PC-9 (cell line): ENCODE measurements at places on chromosomes 1 and 21.

GRCh38 chr1:9850442-9851162 lies 26.8 kb upstream of the CLSTN1 start:
- DNase-seq = no peak

DNA sequence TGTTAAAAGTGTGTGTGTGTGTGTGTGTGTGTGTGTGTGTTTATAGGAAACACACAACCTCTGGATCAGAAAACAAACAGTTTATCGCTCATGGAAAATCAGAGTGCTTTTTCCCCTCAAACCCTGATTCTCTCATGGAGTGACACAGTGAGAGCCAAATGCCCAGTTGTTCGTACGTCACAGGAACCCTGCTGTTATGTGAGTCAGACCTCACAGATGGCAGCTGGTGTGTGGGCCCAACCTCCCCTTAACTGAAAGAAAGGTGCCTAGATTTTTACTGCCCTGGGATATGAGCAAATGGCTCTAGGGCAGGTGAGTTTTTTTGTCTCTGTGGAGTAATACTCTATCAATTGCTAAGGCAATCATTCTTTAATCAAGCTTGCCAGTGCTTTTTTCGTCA lies 1788.1 kb downstream of the BRINP3 start:
- DNase-seq = no peak

- no peak for DNase-seq
Observed at GRCh38 chr1:15064217-15064929, 89.2 kb upstream of the TMEM51 start.

GRCh38 chr1:26320896-26321295 lies 3.1 kb downstream of the CD52 start:
- no peak for DNase-seq

- DNase-seq = no peak
Observed at GRCh38 chr21:36959020-36959835, 7.2 kb downstream of the HLCS start.

DNA sequence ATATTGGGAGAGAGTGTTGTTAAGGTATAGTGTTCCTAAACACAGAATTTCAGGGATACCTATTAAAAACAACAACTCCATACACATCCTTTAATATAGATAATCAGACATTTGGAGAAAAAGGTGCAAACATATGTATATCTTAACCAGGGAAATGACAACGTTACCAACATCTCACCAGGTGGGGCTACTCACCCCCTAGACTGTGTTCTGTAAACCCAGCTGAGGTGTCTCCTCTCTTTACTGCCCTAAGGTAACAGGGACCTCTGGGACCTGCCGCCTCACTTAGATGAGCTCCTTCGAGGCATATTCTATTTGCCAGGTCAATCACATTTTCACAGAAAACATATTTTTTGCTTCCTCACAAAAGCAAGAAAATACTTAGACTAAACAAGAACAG lies 13.4 kb downstream of the RRAGC start:
- DNase-seq = no peak

- DNase-seq = no peak
Observed at GRCh38 chr1:11764115-11764514, 2.1 kb downstream of the C1orf167 start.

DNA sequence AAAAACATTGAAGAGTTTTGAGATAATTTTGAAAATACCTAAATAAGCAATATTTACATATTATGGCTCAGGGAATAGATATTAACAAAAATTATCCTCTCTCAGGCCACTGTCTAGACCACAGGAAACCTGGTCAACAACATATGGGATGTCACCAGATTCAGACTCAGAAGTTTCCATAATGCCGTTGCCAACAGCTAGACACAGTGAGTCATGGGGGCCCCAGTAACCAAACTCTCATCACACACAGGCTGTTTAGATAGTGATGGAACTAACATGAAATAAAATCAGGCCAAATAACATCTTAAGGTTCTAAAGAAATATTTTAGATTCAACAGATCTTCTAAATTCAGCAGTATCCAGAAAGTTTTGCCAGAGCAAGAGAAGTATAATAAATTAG lies 681.7 kb upstream of the ADAMTS5 start:
- DNase-seq = no peak

- DNase-seq = no peak
Observed at GRCh38 chr1:232863544-232864275, 58.5 kb downstream of the MAP10 start.

DNA sequence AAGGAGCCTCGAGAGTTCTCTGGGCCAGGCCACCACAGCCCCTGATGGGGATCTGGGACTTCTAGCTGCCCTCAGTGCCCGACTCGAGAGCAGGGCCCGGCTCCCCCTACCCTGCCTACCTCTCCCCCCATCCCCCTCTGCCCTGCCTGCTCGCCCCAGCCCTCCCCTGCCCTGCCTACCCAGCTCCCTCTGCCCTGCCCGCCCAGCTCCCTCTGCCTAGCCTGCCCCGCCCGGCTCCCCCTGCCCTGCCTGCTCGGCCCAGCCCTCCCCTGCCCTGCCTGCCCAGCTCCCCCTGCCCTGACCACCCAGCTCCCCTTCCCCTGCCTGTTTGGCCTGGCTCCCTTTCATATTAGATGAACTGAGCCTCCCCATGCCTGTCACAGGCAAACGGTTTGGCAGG lies 117.4 kb upstream of the TMEM51 start:
- DNase-seq = no peak

- DNase-seq = peak; percentile 63
Observed at GRCh38 chr21:33655588-33656221, 13.4 kb downstream of the ITSN1 start.

DNA sequence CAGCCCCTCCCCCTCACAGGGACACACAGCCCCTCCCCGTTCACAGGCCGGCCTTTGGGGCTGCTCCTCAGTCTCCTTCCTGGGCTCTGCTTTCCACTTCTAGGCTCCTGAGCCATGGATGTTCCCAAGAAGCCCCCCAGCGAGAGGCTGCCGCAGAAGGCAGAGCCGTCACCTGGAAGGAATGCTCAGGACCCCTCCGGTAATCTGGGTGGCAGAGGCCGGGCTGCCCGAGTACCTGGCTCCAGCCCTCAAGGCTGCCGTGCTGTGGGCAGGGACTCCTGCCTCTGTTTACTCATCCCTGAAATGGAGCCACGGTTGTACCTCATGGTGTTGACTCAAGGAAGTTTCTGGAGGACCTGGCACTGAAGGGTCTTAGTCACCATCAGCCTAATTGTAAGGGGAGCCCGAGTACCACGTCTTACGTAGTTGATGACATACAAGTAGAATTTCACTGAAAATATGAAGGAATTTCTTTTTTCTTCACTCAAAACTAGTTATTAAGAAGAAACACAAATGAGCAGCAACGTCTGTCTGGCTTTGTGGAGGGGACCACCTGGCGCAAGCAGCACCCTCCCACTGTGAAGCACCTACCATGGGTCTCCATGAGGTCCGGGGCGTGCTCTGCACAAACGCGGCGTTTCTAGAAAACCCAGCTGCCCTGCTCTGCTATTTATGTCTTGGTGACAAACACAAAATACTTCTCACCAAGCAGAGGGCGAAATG lies 33.7 kb downstream of the PRDM15 start:
- no peak for DNase-seq

DNA sequence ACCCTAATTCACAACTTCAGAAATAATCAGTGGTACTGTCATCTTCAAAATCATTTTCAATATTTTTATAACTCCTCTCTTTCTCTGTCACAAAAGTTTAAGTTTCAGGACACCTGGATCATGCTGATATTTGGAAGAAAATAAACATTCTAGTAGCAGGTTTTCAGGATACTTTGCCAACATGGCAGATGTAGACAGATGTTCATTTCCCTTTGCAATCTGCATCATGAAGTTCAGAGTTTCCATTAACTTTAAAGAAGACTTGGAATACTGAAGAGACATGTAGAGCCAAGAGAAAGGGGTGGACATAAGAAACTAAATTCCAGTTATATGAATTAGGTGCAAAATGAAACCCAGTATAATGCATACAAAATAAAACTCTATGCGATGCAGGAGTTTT lies 218.1 kb downstream of the USH2A start:
- DNase-seq = no peak

GRCh38 chr1:42923367-42924081 lies 35.1 kb downstream of the SLC2A1 start:
- no peak for DNase-seq

DNA sequence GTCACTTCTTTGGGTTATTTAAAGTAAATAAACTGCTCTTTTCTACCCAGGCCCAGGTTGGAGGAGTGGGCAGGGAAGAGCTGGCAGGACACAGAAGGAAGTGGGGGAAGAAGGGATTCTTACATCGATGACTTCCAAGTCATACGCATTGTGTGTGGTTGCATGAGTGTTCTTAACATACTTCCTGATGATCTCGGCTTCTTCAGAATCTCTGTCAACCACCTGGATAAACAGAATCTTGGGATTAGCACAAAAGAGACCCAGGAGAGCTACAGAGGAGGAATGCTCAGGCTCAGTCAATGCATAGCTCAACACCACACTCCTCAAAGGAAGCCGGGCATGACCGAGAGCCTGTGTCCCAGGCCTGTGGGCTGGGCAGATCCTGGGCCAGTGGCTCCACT lies 42.1 kb downstream of the PARP1 start:
- DNase-seq = no peak

GRCh38 chr1:195738966-195739650 lies 869.1 kb downstream of the KCNT2 start:
- DNase-seq = no peak

- DNase-seq = no peak
Observed at GRCh38 chr1:13820055-13820454, 120.1 kb downstream of the PRDM2 start.

- DNase-seq = no peak
Observed at GRCh38 chr21:37196847-37197246, 70.3 kb downstream of the VPS26C start.

DNA sequence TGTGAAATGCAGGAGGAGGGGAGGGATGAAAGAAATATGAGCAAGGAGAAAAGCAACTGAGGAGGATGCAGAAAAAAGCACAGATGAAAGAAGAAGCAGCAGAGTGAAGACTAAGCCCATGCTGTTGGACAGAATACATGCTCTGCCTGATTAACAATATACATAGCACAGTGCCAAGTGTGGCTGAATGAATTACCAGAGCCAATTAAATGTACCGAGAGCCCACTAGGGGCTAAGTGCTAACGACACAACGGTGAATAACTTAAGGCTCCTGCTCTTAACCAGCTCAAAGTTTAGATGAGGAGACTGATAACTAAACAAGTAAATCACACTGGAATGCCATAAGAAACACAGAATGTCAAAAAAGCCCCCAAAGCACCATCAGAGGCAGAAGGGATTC lies 15.6 kb downstream of the CADM3 start:
- no peak for DNase-seq

DNA sequence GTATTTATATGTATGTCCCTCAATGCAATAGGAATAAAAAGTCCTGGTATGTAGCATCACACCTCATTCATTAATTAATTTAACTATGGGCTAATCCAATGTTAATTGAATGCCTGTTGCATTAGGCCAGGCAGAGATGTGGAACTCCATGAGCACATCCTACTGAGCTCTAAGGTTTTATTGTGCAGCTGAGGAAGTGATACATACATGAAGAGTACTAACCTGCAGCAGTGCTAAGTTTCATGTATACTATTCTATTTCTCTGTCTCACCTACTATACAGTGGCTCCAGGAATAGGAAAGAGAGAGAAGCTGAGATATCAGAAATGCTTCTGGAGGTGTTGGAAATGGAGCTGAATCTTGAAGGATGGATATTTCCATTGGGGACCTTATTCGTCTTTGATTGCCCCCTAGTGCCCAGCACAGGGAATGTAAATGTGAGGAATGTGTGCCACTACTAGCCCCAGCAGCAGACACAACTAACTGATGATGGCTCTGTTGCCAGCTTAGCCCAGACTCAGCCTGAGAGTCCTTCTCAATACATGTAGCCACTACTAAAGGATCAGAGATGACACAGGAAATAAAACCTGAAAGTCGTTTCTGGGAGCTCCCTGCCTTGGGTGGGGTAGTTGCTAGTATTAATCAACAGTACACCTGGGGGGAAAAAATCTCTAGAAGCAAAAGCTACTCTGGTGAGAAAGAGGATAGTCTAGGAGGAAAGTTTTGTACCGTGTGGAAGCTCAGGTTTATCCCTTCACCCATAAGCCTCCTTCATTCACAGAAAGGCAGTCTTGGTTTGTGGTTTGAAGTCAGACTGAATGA lies 173.3 kb upstream of the FOXD3 start:
- DNase-seq = peak; percentile 3

GRCh38 chr1:175005085-175005783 lies 5.5 kb downstream of the CACYBP start:
- no peak for DNase-seq

- peak; percentile 67 for DNase-seq
Observed at GRCh38 chr1:173554541-173555250, 48.2 kb downstream of the SLC9C2 start.

GRCh38 chr1:84143796-84144565 lies at the start of gene PRKACB:
PRKACB (plus strand) TSS chr1:84144271; CDS start chr1:84144362, 91 bp downstream.
- DNase-seq = no peak

DNA sequence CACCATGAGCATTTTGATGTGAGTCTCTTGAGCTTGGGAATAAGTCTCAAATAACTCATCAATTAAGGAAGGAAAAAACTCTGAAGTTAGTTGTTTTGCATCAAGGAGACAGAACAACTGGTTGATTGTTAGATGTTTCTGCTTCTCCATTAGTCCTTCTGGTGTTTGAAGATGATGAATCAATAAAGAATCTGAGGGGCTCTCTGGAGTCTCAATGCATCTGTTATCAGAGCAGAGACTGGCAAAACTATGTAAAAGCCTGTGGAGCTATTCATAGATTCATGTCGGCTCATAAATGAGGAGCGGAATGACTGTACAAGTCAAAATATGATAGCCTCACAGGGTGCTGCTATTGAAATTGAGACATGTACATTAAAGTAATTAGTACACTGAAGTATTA lies 73.3 kb upstream of the ZC3H11B start:
- no peak for DNase-seq

- DNase-seq = no peak
Observed at GRCh38 chr1:244180256-244180655, 129.2 kb downstream of the ZBTB18 start.

- DNase-seq = no peak
Observed at GRCh38 chr1:225919906-225920305, 4.1 kb downstream of the PYCR2 start.

DNA sequence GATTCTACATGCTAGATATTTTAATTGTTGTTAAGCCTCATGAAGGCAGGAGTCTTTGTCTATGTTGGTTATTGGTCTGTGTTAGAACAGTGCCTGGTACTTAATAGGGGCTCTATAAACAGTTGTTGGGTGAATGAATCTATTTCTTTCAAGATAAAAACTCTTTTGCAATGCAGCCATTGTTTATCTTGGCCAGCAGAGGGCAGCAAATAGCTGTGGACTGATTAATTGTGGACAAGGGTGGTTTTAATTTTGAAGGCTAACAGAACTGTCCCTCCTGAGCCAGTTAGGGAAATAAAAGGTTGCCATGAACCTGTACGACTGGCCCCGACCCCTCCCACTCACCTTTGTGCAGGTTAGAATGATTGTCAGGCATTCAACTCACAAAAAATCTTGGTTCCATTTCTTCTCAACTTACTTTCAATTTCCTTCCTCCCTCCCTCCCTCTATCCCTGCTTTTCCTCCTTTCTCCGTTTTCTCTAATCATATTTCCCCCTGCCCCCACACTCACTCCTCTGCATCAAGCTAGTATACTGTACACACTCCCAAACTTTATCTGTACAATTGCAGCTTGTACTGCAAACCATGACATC lies 66.3 kb upstream of the DIRAS3 start:
- DNase-seq = peak; percentile 40

GRCh38 chr1:152654110-152654509 lies 9.1 kb upstream of the LCE2D start:
- peak; percentile 36 for DNase-seq
